ENCODE measurements at places on chromosomes 5 and 9.

DNA sequence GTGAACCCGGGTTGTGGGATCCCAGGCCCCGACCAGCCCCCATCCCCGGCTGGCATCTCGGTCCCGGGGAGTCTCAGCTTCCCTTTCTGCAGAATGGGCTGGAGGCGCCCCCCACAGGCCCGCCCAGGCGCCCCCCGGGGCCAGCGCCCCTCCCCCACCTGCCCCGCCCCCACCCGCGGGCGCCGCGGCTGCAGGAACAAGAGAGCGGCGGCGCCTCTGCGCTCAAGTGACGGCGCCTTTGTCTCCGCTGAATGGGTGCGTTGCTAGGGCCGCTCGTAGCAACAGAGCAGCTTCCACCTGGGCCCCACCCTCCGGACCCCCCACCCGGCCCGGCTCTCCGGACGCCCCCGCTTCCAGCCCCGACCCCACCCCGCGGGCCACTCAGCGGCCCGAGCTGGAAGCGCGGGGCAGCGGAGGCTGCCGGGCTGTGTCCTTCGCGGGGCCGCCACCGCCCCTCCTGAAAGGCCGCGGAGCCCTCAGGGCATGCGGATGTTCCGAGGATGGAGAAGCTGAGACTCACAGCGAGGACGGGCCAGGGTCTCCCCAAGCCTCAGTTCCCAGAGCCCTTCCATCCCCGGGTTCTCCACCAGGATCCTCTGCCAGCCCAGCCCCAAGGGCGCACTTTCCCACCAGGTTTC, 27.5 kb downstream of the ADGRD2 start:
- DNase-seq = no peak

- DNase-seq = no peak
Measured at GRCh38 chr5:10762776-10763500, 1.9 kb upstream of the DAP start.

- DNase-seq = no peak
Measured at GRCh38 chr9:130892477-130893304, 3.9 kb downstream of the QRFP start.

- no peak for DNase-seq
Measured at GRCh38 chr9:116250891-116251290, 97.3 kb downstream of the PAPPA start.
